ENCODE measurements at places on chromosomes 12 and 14.
A peak's percentile ranks its signal among the peaks of the same experiment; 100 is the strongest.

DNA sequence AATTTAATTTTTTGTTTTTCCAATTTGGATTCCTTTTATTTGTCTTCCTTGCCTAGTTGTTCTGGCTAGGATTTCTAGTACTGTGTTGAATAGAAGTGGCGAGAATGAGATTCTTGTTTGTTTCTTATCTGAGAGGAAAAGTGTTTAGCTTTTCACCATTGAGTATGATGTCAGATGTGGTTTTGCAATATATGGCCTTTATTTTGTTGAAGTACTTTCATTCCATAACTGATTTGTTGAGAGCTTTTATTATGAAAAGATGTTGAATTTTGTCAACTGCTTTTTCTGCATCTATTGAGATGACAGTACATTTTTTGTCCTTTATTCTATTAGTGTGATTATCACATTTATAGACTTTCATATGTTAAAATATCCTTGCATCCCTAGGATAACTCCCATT is 462.0 kb downstream of the CCDC91 start:
- no peak for DNase-seq

DNA sequence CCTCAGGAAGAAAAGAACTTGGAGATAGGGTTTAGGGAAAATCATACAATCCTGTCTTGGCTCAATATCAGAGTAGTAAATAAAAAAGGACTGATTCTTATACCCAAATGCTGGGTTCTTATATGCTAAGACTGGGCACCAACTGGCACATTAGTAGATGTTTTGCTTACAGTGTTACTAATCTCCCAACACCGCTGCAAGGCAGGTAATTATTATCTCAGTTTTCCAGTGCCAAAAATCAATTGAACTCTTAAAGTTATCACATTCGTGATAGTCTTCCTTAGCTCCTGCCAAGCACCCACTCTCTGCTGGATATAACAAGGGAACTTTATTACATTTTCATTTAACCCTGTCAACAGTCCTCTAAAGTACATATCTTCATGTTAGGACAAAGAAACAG is 25.0 kb upstream of the HIGD1C start:
- no peak for DNase-seq

DNA sequence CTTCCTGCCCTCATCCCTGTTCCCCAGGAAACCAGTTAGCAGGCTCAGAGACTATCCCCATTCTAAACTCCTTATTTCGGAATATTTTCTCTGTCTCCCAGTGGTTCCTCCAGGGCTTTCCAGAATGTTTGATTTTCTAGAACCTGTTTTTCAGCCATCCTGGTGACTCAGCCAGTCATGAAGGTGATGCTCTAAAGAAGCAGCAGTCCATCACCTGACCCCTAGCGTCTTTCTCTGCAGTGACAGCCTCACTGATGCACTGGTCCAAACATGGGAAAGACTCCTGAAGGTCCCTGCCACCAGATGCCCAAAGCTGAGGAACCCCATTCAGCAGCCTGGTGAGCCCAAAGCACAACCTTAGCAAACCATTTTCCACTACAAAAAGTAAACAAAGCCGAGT is 212.6 kb downstream of the PHETA1 start:
- no peak for DNase-seq

- DNase-seq: no peak
These were observed 386.2 kb downstream of the DIO2 start for GRCh38 chr14:79825046-79825521.

GRCh38 chr12:69397978-69398377 is 38.4 kb downstream of the YEATS4 start:
- DNase-seq: no peak

- DNase-seq: no peak
These were observed 227.5 kb upstream of the ABCD2 start for GRCh38 chr12:39846971-39847650.

DNA sequence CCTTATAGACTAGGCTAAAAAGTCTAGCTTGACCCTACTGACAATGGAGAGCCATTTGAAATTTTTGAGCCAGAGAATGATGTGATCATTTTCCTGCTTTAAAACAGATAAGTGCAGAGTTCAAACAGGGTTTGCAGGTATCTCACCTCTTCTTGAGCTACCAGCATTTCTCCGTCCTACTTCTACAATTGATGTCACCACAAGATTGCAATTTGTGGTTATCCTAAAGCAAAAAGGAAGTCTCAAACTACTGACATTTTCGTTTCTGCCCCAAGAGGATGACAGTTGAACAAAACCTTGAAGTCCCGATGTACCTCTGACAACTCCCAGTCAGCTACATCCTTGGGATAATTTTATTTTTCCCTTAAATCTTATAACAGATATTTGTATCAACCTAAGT is 86.7 kb downstream of the PTGER2 start:
- DNase-seq: no peak

GRCh38 chr12:22722779-22723178 is 97.8 kb downstream of the ETNK1 start:
- DNase-seq: no peak

GRCh38 chr14:55354500-55354899 is 57.1 kb downstream of the ATG14 start:
- DNase-seq: no peak

DNA sequence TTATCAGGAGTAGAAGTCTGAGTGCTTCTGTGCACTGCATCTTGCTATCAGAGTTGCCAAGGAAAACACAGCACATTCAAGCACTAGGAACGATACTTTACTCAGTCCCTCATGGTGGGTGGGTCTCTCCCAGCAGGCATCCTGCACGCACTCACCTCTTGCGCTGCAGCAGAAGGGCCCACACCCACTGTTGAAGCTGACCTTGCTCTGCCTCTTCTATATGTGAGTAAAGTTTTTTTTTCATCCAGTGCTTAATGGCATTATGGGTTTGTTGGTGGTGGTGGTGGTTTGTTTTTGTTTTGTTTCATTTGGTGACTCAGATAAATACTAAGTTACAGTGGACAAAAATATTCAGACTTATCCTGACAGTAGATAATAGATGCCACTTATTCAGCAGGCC is 348.5 kb downstream of the EGLN3 start:
- no peak for DNase-seq

DNA sequence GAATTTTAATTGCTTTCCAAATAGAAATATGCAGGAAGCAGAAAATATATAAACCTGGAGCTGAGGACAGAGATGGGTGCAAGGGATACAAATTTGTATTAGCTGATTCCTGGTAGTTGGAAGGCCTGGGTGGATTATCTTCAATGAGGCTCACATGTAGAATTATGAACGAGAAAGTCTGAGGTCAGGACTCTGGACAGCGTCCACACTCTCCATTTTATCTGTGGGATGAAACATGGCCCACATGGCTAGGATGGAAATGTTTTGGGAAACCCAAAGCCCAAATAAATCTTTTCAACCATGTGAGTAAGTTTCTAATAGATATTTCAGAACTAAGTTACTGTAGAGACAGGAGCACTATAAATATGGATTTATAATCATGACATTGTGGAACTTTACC is 256.1 kb downstream of the APAF1 start:
- DNase-seq: no peak

- no peak for DNase-seq
These were observed 8.1 kb upstream of the SLC15A5 start for GRCh38 chr12:16285586-16285985.

DNA sequence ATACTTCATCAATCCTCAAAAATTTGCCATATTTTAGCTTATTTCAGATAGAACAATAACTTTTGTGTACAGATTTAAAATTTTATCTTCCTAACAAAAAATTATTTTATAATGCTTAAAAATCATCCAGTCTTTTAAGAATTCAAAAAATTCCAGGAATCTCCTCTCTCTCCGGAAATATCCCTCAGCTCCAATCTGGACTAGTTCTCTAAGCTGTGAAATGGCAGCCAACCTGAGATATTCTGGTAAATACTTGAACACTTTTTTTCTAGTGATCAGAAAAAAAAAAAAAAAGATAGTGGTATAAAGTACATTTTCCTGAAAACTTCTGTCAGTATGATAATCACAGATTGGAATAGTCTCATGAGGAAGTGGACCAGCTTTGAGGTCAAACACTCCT is 57.6 kb downstream of the SSPN start:
- no peak for DNase-seq

GRCh38 chr14:96380735-96381134 is 11.2 kb upstream of the AK7 start:
- no peak for DNase-seq

- no peak for DNase-seq
These were observed 25.7 kb downstream of the R3HDM2 start for GRCh38 chr12:57404966-57405640.

GRCh38 chr12:62434494-62435302 is 31.9 kb upstream of the MON2 start:
- no peak for DNase-seq

DNA sequence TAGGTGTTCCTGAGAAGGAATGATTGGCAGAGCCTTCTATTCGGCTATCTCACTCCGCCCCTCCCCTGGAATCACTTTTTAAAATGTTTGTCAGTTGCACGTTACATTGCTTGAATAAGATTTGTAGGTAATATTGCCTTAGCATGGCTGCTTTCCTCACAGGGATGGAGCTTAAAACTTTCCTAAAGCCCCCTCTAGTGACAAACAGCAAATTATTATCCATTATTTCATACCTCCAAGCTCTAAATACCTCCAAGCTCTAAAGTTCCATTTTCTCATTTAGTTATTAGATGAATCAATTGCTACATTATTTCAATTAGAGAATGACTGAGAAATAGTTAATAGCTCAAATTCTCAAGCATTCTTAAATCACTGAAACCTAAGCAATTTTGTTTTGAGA is 5.1 kb upstream of the SPATA7 start:
- no peak for DNase-seq

GRCh38 chr12:30795410-30796312 is 40.9 kb upstream of the CAPRIN2 start:
- DNase-seq: no peak

DNA sequence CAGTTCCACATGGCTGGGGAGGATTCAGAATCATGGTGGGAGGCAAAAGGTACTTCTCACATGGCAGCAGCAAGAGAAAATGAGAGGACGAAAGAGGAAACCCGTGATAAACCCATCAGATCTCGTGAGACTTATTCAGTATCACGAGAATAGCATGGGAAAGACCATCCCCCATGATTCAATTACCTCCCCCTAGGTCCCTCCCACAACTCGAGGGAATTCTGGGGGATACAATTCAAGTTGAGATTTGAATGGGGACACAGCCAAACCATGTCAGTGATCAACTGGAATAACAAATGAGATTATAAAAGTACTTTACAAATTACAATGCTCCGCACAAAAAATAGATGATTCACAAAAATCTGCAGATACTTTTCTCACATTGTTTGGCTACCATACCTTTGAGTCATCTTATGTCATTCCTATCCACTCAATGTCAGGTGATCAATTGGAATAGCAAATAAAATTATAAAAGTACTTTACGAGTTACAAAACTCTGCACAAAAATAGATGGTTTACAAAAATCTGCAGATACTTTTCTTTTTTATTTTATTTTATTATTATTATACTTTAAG is 338.9 kb downstream of the C12orf50 start:
- DNase-seq: no peak

DNA sequence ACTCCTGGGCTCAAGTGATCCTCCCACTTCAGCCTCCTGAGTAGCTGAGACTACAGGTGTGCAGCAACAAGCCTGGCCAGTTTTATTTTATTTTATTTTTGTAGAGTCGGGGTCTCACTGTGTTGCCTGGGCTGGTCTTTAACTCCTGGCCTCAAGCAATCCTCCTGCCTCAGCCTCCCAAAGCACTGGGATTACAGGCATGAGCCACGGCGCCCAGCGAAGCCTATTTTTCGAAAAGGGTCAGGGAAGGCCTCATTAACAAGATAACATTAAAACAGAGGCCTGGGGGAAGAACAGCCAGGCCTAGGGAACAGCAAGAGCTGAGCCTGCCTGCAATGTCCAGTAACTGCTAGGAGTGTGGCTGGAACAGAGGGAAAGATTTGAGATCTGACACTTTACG is 36.1 kb upstream of the VRK1 start:
- no peak for DNase-seq

- no peak for DNase-seq
These were observed 186.9 kb downstream of the EMP1 start for GRCh38 chr12:13383379-13383778.

- no peak for DNase-seq
These were observed 22.1 kb downstream of the SAMD4A start for GRCh38 chr14:54589076-54589475.

DNA sequence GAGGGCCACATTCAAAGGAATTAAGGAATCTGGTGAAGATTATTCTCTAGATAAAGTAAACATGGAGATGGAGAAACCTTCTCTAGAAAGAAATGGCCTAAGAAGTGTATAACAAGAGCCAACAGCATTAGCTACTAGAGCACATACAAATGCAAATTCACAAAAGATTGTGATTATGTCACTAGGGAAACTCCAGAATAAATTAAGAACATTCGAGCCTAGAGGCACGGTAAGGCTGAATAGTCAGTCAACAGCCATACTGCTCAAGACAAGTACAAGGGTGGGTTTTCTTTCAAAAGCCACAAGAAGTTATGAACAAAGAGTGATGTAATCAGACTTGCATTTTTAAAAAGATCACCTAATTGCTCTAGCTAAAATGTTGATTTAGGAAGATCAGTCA is 25.4 kb downstream of the PPP4R3A start:
- DNase-seq: no peak

GRCh38 chr12:106213662-106214061 is 34.2 kb downstream of the CKAP4 start:
- DNase-seq: no peak

DNA sequence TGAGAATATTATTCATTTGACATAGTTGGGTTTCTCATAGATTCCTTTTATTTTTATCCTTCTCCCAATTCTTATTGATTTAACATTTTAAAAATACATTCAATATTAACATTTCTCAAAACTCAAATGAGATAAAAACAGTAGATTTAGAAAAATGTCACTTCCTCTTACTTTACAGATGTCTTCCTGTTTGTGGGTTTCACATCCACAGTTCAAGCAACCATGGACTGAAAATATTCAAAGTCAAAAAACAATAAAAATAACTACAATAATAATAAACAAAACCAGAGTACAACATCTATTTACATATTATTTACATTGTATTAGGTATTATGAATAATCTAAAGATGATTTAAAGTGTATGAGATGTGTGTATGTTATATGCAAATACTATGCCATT is 111.3 kb upstream of the SLC16A7 start:
- no peak for DNase-seq

DNA sequence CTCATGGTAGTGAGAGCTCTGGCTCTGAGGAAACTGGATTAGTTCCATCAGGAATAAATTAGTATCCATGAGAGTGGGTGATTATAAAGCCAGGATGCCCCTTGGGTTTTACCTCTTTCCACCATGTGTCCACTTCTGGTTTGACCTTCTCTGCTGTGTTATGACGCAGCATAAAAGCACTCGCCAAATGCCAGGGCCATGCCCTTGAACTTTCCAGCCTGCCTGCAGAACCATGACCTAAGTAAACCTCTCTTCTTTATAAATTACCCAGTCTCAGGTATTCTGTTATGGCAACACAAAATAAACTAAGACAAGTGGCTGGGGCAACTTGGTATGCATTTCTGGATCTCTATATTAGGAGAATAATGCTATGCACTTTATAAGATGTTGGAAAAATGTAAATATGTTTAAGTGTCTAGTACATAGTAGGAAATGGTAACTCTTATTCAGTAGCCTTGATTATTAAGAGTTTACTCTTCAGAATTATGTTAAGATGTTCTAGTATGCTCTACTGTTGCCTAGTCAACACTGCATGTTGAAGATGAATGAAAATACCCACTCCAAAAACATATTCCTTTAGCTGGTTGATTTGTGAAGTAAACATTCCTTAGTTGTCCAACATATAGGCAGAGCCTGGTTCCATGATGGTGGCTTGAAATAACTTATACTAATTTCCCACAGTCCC is 455.6 kb upstream of the TMPO start:
- DNase-seq: no peak

- peak; percentile 49 for DNase-seq
These were observed 96.1 kb downstream of the PPHLN1 start for GRCh38 chr12:42421844-42422779.

- DNase-seq: no peak
These were observed 336.8 kb downstream of the LRIG3 start for GRCh38 chr12:58583529-58583928.
